ENCODE measurements at places on chromosomes 4 and X.

GRCh38 chrX:68672581-68673318, 25.3 kb downstream of the STARD8 start:
- DNase-seq: no peak

DNA sequence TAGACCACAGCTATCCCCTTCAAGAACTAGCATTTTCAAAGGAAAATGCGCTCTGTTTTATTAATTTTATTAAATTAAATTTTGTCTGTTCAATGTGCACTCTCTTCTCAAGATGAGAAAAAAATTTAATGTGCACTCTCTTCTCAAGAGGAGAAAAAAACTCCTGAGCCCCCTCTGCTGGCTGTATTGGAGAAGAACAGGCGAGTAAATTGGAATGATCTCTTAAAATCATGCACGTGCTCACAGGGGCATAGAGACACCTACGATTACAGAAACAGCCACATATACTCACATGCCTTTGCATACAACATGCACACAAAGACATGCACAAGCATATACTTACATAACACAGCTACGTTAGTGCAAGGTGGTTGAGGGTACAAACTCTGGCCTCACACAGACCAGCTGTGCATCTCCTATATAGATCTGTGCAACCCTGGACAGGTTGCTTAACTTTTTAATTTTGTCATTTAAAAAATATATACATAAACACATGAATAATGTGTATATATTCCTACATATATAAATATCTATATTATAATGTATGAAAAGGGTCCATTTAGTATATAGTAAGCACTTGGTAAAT, 176.2 kb upstream of the CXorf66 start:
- no peak for DNase-seq

GRCh38 chr4:38082021-38082420, 121.8 kb downstream of the PTTG2 start:
- no peak for DNase-seq

DNA sequence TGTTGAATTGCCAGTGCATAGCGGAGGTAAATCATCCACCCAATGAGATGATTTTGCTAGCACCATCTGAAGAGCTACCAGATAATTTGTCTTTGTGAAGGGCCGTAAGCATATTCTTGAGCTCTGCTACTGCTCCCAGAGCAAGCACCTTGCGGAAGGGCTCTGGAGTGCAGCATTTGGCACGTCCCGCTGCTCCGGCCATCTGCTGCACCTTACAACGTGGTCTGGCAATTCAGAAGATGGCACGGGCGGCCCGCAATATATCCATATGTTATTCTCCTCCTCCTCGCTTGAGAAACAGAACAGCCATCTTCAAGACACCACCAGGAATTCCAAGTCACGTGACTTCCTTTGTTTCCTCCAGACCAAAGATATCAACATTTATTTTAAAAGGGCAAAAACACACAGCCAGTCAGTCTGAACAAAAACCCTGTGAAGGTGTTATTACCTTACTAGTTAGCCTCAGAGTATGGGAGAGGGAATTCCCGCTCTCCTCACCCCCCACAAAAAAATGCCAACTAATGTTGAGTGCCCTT, 1095.7 kb upstream of the TENM3 start:
- DNase-seq: no peak

GRCh38 chr4:94489098-94489497, 37.4 kb downstream of the PDLIM5 start:
- no peak for DNase-seq

DNA sequence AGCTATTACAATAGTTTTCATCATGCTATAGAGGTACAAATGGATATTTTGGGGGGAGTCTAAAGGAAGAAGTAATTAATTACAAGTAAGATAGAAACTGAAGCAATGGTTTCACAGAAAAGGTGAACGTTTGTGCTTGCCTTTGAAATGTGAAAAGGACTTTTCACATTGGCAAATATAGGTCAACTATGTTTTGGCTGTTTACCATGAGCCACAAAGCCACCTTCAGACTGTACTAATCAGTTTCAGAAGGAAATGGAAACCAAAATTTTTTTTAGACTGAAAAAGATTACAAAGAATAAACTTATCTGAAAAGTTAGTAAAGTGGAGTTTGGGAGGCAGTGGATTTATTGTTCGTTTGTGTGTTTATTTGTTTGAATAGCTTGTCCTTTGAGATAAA, 32.1 kb downstream of the SYTL5 start:
- DNase-seq: no peak

DNA sequence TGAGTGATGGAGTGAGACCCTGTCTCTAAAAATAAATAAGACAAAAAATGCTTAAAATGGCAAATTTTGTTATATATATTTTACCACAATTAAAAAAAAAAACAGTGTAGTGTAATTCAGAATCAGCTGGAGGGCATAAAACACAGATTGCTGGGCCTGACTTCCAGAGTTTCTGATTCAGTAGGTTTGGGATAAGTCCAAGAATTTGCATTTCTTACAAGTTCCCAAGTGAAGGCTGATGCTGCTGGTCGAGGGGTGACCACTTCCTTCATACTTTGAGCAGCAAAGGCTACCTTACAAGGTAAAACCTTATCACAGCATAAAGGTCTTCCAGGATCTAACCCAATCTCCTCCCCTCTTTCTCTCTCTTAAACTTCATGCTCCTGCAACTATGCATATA, 40.7 kb downstream of the KLHL8 start:
- DNase-seq: no peak

DNA sequence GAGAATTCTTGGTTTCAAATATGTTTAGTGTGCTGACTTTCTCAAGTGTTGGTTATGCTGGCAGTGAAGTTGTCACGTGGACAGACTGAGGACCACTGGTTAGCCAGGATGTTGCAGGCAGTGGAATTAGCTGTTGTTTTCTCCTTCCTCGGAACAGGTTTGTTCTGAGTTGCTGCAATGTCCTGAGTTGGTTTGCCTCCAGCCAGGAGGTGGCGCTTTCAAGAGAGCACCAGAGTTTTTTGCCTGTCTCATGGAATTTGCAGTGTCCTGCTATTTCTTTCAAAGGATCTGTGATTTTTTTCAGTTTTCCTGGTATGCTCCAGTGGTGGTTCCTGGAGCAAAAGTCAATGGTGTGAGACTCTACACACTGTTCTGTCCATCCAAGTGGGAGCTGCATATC, 158.1 kb upstream of the CXorf66 start:
- DNase-seq: no peak
